ENCODE measurements at places on chromosomes 2 and 18.

GRCh38 chr2:96906729-96907114 is 36.8 kb upstream of the SEMA4C start:
- no peak for DNase-seq

DNA sequence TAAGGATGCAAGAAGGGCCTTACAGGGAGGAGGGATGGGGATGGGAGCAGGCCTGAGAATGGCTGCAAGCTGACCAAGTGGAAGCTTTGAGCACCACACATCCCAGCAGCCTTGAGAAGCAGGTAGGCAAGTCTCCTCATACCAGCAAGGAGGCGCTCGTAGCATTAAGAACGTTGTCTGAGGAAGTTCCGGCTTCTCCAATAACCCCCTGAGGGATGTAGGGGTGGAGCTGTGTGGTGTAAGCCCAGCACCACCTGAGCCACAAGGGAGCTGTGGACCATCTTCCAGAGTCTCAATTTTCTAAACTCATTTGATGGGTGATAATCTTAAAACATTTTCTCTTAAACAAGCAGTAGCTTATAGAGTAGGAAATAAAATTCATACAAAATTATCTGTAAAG is 50.6 kb downstream of the ST3GAL5 start:
- DNase-seq = no peak

DNA sequence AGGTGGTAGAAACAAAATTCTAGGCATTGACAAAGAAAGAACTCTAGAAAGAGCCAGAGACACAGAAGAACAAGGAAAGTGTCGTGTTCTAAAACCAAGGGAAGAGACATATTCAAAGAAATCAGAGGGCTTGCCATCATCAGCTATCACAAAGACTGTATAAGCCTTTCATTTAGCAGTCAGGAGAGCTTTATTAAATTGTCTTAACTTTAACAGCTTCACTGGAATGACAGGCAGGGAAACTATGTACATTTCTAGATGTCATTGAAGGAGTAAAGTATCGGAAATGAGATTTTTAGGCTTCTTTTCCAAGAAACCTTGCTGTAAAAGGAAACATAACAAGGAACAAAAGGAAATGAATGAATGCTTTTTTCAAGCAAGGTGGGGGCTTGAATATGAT is 15.8 kb downstream of the KYNU start:
- no peak for DNase-seq

- DNase-seq = no peak
Observed at GRCh38 chr18:31490387-31490786, 7.6 kb upstream of the DSG2 start.

- no peak for DNase-seq
Observed at GRCh38 chr18:31546476-31546875, 45.2 kb upstream of the TTR start.

All from NCI-H2029 treated with DMSO at 0.1 percent for 48 hours (cell line).